ENCODE measurements at places on chromosomes 6 and 20. TPM values are rescaled to one million over a fixed set of nuclear protein-coding genes. Genes with fewer than 3 reads are reported as not detected.

DNA sequence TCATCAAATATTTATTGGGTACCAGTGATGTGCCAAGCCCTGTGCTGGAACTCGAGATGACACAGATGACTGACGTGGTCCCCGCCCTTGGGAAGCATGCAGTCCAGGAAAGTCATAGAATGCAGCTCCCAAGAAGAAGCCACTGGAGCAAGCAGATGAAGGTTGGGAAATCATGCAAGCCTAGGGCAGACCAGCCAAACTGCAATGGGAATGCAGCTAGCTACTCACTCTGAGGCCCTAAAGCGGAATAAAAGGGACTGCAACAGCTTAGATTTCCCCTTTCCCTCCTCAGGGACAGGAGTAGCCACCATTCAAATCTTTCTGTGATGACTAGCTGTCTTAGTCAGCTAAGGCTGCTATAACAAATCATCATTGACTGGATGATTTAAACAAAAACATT is 152.2 kb downstream of the MAFB start:
- DNase-seq = no peak
- no peak overlapping the region for H3K27ac ChIP-seq
- H3K36me3 ChIP-seq = no peaks in the 10 kb centered on the region
- no peaks in the 10 kb centered on the region for H3K27me3 ChIP-seq
- H3K4me1 ChIP-seq = no peaks in the 10 kb centered on the region
- no peak overlapping the region for H3K4me3 ChIP-seq

- H3K4me1 ChIP-seq = no peaks in the 10 kb centered on the region
- H3K36me3 ChIP-seq = no peaks in the 10 kb centered on the region
- H3K27me3 ChIP-seq = no peaks in the 10 kb centered on the region
- no peak overlapping the region for H3K27ac ChIP-seq
- no peak overlapping the region for H3K4me3 ChIP-seq
Observed at GRCh38 chr6:41695825-41696224, 39.6 kb downstream of the TFEB start.

GRCh38 chr6:31533455-31533841 is 4.7 kb downstream of the MCCD1 start:
- no peaks in the 10 kb centered on the region for H3K27me3 ChIP-seq
- DNase-seq = no peak
- no peak overlapping the region for H3K4me3 ChIP-seq
- no peak overlapping the region for H3K27ac ChIP-seq

DNA sequence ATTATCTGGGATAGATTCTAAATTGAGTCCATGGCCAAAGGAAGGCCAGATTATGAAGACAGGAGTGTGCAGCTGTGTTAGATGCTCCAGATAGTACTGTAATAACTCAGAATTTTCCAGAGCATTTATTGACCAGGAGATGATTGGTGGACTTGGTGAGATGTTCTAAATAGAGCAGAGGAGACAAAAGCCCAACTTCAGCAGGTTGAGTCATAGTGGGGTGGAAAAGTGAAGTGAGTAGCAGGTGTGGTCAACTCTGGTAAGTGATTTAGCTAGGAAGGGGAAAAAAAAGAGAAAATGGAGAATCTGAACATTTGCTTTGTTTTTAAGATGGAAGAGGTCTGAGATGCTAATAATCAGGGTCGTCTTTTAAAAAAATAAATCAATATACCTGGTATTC is 227.4 kb downstream of the TMEM200A start:
- no peak for DNase-seq
- no peaks in the 10 kb centered on the region for H3K27me3 ChIP-seq
- no peak overlapping the region for H3K27ac ChIP-seq

DNA sequence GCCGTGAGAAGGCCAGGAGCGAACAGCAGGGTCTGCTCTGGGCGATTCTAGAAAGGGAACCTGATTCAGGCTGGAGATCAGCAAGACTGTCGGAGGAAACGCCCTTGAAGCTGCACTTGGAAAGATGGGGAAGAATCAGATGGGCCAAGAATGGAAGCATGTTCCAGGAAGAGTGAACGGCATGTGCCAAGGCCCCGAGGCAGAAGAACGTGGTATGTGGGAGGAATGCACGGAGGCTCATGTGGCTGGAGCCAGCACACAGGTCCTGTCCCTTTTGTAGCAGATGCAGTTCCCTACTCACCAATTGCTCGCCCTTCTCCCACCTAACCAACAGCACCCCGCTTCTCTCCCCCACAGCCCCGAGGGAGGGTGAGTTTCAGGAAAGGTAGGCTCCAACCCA is 180.6 kb downstream of the TFAP2C start:
- no peaks in the 10 kb centered on the region for H3K4me1 ChIP-seq
- no peak overlapping the region for H3K27ac ChIP-seq
- no peaks in the 10 kb centered on the region for H3K36me3 ChIP-seq
- DNase-seq = no peak

The ZSCAN23 gene
- total RNA-seq = 2.9 TPM

All from aorta (tissue), 5 donors.